ENCODE measurements at places on chromosomes 4 and X.

- no peak for DNase-seq
Measured at GRCh38 chr4:171281359-171281758, 531.8 kb upstream of the GALNTL6 start.

DNA sequence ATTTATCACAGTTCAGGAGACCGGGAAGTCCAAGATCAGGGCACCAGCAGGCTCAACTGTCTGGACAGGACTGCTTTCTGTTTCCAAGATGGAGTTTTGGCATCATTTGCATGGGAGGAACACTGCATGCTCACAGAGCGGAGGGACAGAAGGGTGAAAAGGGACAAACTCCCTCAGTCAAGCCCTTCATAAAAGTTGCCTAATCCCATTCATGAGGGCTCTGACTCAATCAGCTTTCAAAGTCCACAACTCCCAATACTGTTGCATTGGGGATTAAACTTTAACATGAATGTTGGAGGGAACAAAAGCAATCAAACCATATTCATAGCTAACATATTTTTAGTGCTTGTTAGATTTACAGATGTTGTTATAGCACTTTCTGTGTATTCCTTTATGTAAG lies 158.9 kb upstream of the MAD2L1 start:
- no peak for DNase-seq

DNA sequence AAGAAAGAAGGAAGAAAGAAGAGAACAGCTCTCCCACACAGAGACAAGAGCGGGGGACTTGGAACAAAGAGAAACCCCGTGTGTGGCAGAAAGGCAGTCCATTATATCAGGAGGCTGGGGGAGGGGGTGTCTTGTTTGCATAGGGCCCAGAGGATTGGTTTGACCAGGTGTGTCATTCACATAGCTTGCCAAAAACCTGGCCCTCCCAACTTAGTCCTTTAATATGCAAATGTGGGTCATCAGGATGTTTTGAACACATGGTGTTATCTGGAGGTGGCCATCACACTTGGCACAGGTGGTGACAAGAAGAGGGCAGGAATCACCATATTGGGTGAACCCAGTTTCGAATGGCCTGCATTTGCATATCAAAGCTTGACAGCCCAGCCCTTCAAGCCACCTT lies 111.7 kb downstream of the LINC00632 start:
- no peak for DNase-seq

GRCh38 chrX:25976683-25977310 lies 161.3 kb upstream of the MAGEB18 start:
- no peak for DNase-seq

GRCh38 chr4:13633671-13634070 lies 6.1 kb upstream of the BOD1L1 start:
- no peak for DNase-seq

GRCh38 chr4:1746919-1747602 lies 25.7 kb downstream of the TACC3 start:
- DNase-seq, result no peak

DNA sequence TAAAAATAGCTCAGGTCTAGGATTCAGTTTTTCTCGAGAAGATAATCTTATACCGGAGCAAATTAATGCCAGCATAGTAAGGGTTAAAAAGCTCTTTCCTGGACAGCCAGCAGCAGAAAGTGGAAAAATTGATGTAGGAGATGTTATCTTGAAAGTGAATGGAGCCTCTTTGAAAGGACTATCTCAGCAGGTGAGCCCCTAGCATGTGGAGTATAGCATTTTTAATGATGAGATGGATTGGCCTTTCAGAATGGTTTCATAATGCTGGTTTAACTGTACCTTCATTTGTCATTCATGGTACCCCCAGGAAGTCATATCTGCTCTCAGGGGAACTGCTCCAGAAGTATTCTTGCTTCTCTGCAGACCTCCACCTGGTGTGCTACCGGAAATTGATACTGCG lies 79.4 kb downstream of the SLC10A6 start:
- DNase-seq, result no peak

DNA sequence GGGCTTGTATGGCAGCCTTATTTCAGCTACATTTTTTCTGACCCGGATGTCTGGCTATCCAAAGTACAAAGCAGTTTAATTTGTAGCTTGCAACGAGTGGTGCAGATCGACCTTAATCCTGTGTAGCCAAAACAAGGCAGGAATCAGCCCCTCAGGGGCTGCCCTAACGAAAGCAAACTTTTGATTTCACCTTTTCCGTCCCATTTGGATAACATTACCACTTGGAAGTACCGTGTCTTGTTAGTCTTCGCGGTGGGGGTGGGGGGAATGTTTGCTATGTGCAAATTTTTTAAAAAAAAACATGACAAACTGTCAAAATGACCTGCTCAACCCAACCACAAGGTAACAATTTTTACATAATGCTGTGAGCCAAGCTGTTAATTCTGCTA lies 766 bp upstream of the DNAJB14 start:
- DNase-seq, result no peak

- DNase-seq, result no peak
Measured at GRCh38 chrX:118350706-118351105, 4.8 kb downstream of the WDR44 start.

DNA sequence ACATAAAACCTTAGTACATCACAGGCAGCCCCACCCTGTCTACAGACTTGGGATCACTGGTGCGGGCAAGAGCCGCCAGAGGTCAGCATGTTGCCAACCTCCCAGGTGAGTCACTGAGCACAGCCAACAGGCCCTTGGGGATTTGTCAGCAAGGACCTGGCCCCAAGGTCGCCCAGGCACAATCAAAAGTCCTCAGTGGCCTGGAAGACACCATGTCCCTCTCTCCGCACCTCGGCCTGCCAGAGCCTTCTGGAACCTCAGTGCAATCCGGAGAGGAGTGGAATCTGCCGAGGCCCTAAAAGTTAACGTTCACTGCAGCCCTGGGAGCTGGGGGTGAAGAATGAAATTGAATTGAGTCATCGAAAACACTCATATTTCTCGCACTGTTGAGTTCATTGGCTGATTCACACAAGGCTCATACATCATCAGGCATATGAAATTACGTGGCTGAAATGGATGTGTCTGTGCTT lies 74.3 kb downstream of the WFS1 start:
- DNase-seq, result no peak

GRCh38 chrX:121151293-121151692 lies 103.9 kb downstream of the GLUD2 start:
- DNase-seq, result no peak

DNA sequence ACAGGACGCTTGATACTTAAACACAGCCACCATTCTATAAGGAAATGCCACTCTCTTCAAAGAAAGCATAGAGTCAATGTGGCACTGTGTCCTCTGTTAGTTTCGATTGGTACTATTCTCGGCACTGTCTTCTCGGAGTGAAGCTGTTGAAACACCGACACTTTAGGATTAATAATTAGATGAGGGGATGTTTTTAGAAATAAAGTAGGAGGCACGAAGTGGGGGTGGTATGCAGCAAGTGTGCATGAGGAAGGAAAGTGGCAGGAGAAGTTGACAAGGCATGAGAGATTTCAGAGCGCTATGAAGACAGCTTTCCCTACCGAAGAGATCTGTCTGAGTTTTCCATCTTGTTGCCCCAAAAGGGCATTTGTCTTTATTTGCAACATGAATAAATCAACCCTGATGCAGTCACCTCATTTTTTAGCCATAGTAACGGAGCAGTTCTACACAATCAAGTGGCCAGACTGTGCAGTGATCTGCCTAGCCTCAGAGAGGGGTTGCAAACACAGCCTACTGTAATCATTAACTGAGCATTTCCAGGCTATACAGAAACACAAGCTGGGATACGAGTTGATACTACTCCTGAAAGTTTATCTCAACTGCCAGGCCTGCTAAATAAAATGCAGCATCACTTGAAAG lies 8.3 kb downstream of the GPRIN3 start:
- no peak for DNase-seq

DNA sequence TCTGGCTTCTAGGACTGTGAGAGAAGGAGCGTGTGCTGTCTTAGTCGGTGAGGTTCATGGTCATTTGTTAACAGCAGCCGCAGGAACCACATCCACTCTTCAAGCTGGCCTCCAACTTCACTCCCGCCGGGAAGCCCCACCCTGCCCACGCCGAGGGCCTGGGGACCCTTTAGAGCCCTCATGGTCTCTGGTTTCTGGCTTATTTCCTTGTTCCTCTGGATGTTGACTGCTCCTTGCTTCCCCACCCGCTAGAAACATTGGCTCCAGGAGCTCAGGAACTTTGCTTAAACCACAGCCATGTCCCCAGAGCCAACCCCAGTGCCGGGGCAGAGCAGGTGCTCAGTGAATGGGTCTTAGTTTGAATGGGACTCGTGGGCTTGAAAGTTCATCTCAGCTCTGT lies 40.8 kb downstream of the HTRA3 start:
- no peak for DNase-seq

DNA sequence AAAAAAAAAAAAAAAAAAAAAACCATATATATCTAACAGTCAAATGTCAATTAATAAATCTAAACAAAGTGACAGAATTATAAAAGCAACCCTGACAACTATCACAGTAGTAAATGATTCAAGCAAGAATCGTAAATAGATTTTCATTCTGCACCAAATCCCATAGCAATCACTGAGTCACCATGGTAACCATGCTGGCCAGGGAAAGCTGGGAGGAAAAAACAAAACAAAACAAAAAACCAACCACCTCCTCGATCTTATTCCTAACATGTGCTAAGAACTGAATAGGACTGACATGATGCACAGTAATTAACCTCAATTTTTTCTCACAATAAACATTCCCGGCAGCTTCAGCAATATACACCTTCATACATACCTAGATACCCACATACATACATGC lies 30.6 kb upstream of the RAB40A start:
- DNase-seq, result no peak

DNA sequence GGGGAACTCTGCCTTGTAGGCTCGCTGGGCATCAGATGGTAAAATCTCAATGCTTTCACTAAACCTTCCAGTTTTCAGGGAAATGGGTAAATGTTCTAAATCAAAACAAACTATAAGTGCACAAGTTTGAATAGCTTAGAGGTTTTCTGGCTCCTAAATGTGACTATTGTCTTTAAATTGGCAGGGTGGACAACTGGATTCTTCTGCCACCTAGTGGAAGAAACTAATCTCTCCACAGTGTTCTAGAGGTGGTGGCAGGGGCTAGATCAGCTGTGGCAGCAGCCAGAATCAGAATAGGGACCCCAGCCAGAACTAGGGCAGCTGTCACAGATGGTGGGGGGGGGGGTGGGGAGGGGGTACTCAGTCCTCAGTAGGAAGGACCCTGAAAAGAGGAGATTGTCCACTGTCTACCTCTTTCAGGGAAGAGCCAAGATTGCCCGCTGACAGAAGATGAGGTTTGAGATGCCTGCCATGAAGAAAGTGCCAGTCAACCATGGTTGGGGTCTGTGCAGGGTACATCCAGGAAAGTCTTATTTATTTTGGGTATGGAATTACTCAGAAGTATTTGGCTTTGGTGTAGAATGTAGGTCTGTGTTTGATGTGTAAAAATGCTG lies 201.4 kb downstream of the CCNG2 start:
- DNase-seq, result peak; percentile 33

- no peak for DNase-seq
Measured at GRCh38 chr4:147060151-147060931, 114.7 kb upstream of the TTC29 start.

- DNase-seq, result no peak
Measured at GRCh38 chr4:47974566-47974965, 41.9 kb downstream of the CNGA1 start.

- DNase-seq, result no peak
Measured at GRCh38 chr4:174265916-174266315, 17.6 kb downstream of the FBXO8 start.

DNA sequence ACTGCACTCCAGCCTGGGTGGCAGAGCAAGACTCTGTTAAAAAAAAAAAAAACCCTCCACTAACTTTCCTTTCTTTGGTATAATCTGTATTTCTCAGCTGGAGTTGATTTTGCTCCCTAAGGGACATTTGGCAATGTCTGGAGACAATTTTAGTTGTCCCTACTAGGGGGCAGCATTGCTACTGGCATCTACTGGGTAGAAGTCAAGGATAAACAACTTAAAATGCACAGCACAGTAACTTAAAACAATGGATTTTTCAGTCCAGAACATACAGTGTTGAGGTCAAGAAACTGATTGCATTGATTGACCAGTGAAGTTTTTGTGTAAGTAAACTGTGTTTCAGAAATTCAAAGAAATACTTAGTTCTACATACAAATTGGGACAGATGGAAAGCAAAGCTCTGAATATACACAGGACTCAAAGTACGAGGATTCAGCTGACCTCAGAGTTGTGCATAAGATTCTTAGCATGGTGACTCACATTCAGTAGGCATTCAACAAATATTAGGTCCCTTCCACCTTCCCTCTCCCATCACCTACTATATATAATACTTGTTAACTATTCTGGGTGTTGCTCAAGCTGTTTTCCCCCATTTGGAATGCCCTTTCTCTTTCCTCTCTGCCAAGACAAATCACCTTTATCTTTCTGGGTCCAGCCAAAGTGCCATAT lies 8.8 kb downstream of the DDX53 start:
- DNase-seq, result no peak

GRCh38 chr4:155966171-155966570 lies 12.5 kb upstream of the CTSO start:
- no peak for DNase-seq

DNA sequence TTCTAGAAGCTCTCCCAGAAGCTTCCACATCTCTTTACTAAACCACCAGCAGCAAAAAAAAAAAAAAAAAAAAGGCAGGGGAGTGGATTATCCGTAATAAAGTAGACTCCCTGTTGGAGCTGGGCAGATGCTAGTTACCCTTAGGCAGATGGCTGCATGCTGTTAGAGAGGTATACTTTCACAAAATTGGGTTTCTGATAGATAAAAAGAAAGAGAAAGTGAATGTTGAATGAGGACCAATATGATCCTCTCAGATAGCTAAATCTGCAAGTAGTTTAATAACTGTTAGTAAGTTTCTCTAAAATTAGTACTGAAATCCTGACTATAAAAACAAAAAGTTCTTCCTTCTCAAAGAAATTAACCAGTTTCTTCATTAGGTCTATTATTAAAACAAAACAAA lies 195.4 kb downstream of the ANAPC10 start:
- DNase-seq, result no peak

- DNase-seq, result no peak
Measured at GRCh38 chr4:19010761-19011160, 989.2 kb upstream of the LCORL start.

- DNase-seq, result no peak
Measured at GRCh38 chrX:63718010-63718694, 66.9 kb downstream of the ARHGEF9 start.

- DNase-seq, result no peak
Measured at GRCh38 chr4:138602664-138603063, 360.5 kb upstream of the SLC7A11 start.

DNA sequence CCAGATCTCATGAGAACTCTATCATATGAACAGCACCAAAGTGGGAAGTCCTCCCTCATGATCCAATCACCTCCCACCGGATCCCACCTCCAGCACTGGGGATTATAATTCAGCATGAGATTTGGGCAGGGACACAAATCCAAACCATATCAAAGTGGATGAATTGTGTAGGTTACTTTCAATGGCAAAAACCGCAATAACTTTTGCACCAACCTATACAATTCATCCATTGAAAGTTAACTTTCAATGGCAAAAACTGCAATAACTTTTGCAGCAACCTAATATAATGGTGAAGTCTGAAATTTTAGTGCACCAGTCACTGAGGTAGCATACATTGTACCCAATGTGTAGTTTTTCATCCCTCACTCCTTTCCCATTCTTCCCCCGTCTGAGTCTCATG lies 16.6 kb downstream of the STK32B start:
- DNase-seq, result no peak

- no peak for DNase-seq
Measured at GRCh38 chrX:46737462-46737861, 21.5 kb downstream of the SLC9A7 start.
